Stimulated activated CD8-positive, alpha-beta memory T cell treated with anti-CD3 and anti-CD28 coated beads, Interleukin-12 subunit alpha, Interleukin-12 subunit beta, amount 100 ng/mL, for 1 hour (primary cell): ENCODE measurements at places on chromosomes 13 and 19.

DNA sequence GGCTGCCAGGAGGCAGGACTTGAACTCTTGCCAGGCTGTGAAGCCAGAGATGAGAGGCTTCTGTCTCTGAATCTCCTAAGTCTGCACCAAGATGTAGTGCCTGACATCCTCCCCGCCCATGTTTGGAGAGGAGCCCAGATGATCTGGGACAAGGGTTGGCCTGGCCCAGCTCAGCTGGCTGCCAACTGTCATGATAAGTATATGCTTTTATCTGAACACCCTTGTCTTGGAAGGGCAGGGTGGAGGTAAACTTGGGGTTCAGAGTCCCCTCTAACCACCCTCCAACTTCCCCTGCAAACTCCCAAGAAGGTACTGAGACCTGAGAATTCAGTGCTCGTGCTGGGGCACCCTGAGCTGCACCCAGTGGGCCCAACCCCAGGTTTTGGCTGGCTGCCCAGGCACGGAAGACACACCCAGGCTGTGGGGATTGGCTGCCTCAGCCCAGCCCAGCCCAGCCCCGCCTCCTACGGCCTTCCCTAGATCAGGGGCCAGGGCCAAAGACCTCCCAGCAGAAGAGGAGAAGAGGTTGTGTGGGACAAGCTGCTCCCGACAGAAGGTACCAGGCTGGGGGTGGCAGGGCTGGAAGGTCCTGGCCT is at the start of gene CYP4F12:
TSS of gene CYP4F12 (plus strand) at position 508 of the 596 bp plus-strand sequence. CDS start 443 bp downstream, outside the sequence.
- no peak for DNase-seq

- no peak for DNase-seq
These were observed at the start of gene CILP2 for GRCh38 chr19:19538061-19538784. Gene CILP2 (plus strand): TSS chr19:19538265. CDS start chr19:19538350, 85 bp downstream.

- DNase-seq: no peak
These were observed at the start of gene DGKH for GRCh38 chr13:42048342-42048683. Gene DGKH (plus strand): TSS chr13:42048648. CDS start chr13:42048774, 126 bp downstream.

GRCh38 chr19:53328967-53329366 is 4.6 kb upstream of the ZNF845 start:
- DNase-seq: no peak
